ENCODE measurements at places on chromosomes 4 and X.
A peak's percentile ranks its signal among the peaks of the same experiment; 100 is the strongest.

DNA sequence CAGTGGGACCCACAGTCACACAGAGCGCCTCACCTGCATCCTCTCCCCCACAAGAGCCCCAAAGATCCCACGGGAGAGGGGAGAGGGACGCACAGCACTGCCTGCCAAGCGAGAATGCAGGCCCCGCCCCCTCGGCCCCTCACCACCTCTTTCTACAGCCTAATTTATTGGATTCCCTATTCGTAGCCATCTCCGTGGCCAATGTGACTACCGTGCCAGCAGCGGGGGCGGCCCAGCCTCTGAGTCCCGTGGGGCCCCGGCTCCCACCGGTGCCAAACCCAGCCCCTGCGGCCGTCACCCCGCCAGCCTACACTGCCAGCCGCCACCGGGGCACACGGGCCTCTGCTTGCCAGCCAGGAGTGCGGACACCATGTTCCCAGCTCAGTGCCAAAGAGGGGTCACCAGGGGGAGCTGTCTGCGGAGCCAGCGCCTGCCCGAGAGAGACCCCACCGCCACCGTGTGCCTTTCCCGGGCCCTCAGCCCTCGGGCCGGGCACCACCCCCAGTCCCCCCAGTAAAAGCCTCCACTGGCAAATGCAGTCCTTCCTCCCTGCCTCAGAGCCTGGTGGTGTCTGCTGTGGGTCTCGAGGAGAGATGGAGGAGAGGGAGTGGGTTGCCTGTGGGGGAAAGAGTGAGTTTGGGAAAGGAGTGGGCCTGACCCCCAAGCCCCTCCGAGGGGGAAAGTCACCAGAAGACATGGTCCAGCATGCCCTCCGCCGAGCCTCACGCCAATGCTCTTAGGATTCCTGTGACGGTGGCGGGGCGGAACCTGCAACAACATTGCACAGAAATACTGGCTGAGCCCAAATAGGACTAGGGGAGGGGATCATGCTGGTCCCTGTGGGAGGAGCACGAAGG, 19.6 kb upstream of the PLXNB3 start:
- no peak for DNase-seq

DNA sequence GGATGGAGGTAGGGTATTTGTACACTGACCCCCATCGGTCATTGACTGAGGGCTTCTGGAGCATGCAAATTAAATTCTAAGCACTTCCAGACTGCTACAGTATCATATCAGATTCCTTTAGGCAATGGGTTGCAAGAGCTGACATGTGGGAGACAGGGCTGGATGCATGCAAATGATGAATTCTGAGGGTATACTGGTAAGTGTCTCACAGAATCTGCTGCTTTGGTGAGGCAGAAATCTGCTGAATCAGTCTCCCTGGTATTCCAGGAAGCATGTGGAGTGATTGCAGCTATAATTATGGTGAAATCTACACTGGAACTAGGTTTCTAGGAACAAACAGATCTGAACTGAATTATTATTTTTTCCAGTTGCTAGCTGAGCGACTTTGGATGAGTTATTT, 684.9 kb upstream of the MAGEB2 start:
- no peak for DNase-seq

DNA sequence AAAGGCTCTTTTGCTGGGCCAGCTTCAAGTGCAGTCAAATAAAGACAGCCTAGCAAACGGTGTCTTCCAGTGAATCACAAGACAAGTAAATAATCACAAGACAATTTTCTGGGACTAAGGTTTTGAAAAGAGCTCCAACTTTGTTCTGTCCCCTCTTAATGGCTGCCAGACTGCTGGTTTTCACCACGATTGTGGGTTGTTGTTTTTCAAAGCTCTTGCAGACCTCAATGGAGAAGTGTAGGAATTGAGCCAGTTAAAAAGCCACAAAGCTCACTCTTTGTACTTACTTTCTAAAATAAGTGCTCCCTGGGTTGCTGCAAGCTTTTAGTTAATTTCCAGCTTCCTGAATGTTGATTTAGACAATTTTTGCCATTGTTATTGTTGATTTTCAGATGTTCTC, 405.8 kb upstream of the HTR2C start:
- no peak for DNase-seq

DNA sequence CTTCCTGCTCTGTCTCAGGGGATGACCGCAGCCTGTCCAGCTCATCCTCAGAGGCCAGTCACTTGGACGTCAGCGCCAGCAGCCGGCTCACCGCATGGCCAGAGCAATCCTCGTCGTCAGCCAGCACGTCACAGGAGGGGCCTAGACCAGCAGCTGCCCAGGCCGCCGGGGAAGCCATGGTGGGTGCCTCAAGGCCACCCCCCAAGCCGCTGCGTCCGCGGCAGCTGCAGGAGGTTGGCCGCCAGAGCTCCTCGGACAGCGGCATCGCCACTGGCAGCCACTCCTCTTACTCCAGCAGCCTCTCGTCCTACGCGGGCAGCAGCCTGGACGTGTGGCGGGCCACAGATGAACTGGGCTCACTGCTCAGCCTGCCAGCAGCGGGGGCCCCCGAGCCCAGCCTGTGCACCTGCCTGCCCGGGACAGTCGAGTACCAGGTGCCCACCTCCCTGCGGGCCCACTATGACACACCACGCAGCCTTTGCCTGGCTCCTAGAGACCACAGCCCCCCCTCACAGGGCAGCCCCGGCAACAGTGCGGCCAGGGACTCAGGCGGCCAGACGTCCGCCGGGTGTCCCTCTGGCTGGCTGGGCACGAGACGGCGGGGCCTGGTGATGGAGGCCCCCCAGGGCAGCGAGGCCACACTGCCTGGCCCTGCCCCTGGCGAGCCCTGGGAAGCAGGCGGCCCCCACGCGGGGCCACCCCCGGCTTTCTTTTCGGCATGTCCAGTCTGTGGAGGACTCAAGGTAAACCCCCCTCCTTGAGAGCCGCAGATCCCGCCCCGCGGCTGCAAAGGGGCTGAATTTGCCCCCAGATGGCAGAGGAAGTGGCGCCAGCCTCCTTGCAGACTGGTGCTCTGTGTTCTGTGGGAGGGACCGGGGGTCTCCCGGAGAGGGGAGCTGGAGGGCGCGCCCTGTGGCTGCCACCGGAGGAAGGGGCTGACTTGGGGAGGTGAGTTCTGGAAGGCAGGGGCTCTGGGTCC, 29.9 kb downstream of the DOK7 start:
- DNase-seq, result no peak

- DNase-seq, result peak; percentile 1
Observed at GRCh38 chr4:94127707-94128328, 79.8 kb upstream of the SMARCAD1 start.

GRCh38 chr4:112514647-112515197, 1.3 kb downstream of the NEUROG2 start:
- no peak for DNase-seq

- DNase-seq, result no peak
Observed at GRCh38 chrX:15623054-15623453, 22.3 kb upstream of the ACE2 start.

DNA sequence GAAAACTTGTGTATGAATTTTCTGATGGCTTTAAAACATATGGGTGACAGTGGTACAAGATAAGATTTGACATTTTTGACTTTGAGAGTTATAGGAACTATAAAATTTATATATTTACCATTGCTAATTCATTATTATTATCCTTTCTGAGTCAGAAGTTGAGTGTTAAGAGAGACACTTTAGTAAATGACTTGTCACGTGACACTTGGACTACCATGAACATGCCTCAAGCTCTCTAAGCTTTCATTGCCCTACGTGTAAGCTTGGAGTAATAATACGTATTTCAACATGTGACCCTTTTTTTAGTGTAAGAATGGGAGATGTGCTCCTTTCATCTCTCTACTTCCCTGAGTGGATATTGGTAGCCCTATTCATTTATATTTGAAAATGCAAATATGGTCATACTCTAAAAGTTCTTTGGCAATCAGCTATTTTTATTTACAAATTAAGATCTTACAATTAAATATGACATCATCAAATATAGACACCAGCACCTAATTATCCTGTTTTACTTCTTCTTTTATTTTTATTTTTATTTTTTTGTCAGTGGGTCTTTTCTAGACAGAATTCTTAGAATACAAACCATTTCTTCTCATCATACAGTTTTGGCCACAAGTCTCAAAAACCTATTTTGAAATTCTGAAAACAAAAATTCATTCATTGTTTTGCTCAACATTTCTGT, 837.0 kb downstream of the PDHA2 start:
- DNase-seq, result no peak

DNA sequence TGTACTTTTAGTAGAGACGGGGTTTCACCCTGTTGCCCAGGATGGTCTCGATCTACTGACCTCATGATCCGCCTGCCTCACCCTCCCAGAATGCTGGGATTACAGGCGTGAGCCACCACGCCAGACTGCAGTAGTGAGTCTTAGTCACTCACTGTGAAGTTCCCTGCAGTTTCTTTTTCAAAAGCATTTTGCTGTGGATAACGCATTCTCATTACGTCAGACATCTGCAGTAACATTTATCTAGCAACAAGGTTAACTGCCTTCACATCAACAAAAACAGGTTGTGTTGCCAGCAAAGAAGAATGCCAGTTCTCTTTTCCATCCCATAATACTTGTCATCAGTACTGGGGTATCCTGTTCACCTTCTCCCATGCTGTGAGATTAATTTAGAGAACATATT, 164.6 kb downstream of the DHRSX start:
- no peak for DNase-seq

- no peak for DNase-seq
Observed at GRCh38 chr4:98242063-98242462, 19.1 kb upstream of the RAP1GDS1 start.

- no peak for DNase-seq
Observed at GRCh38 chr4:78031417-78031950, 25.6 kb upstream of the FRAS1 start.

DNA sequence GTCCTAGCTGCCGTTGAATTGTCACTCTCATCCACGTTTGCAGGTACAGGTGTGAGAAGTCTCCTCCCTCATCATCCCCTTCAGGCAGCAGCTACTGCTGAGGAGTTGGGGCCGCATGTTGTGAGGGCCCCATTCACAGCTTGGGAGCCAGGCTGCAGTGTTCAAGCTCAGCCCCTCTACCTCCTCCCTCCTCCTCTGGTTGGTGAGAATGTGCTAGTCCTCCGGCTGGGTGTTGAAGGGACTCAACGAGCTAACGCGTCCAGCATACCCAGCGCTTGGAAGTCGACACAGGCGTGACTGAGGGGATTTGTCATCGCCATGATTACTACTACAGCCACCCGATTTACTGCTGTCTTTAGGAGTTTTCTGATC, 82.0 kb upstream of the PSAPL1 start:
- no peak for DNase-seq

GRCh38 chrX:87064502-87064901, 453.1 kb upstream of the KLHL4 start:
- DNase-seq, result no peak

DNA sequence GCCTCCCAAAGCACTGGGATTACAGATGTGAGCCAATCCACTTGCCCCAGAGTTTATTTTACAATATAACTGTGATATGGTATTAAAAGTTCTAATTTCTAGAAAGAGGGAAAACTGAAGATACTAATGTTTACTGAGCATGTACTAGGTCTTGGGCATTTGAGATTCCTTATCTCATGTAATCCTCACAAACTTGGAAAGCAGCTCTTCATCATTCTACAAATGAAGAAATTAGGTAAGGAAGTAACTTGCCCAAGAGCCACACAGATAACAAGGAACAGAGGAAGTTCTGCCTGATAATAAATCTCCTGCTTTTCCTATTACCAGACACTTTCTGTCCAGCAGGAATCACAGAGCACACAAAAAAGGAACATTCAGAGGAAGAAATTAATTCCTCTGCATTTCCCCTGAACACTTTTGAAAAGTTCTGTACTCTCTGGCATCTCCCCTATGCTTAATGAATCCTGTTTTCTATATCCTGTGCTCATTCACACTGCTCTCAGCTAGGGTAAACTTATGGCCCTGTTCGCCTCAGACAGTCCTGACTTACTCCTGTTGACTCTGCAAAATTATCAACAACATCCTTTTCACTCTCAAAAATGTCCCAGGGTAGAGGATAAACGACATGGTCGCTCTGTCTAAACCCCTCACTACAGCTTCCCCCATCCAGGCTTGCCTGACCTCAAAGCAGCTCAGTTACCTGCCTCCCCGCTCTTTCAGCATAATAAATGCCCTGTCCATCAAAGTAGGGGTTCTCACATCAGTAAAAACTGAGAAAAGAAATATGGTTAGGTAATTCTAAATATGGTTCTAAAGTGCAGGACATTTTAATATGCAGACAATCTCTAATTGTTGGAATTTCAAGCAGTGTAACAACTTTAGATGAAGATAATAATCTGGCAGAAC, 13.6 kb downstream of the SH3RF1 start:
- no peak for DNase-seq

DNA sequence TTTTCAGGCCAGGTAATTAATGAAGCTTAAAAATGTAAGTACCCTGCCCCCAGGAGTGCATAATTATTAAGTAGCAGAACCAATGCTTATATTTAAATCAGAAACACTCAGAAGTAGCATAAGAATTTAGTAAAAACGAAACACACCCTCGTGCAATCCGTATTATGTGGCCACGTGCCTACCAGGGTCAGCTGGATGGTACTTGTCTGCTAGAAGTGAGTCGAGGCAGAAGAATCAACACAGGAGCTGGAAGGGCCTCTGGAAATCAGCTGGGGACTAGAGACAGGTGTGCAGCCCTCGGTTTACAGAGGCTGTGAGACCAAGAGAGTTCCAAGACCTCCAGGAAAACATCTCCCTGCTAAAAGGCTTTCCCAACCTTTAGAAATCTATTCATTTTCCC, 559 bp upstream of the FAM47E start:
- DNase-seq, result no peak

DNA sequence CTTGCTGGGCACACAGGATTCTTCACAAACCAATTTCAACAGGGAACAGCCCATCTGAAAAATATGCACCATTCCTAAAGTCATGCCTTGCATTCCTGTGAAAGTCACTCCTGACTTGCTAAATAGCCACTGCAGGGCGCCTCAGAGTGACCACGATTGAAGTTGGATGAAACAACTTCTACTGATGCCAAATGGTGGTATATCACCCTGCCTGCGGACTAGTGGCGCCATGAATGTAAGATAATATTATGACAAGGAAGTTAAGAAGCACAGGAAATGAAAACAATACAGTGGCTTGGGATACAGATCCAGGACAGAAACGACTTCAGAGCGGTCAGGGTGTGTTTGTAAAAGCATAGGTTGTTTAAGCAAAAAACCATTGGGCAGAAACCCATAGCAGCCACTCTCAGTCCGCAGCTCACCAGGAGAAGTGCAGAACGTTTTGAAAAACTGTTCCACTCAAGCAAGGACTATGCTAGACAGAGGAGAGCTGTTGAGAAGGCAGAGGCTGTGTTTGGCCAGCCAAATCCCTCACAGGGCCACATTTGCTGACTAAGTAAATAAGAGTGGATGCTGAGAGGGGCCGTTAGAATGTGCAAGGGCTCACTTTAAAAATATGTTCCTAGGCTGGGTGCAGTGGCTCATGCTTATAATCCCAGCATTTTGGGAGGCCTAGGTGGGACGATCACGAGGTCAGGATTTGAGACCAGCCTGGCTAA, 250.4 kb downstream of the PTTG2 start:
- no peak for DNase-seq

GRCh38 chr4:110900213-110900769, 277.4 kb upstream of the PITX2 start:
- peak; percentile 6 for DNase-seq

GRCh38 chr4:80948141-80948540, 82.4 kb upstream of the BMP3 start:
- no peak for DNase-seq

GRCh38 chrX:101393530-101394305, 2.9 kb downstream of the RPL36A start:
- DNase-seq, result no peak

- DNase-seq, result no peak
Observed at GRCh38 chr4:61522312-61522711, 322.2 kb downstream of the ADGRL3 start.

- no peak for DNase-seq
Observed at GRCh38 chr4:71406459-71406963, 67.7 kb downstream of the SLC4A4 start.

Measured in epithelial cell of proximal tubule (primary cell).